NCI-H187 treated with DMSO at 0.1 percent for 48 hours (cell line): ENCODE measurements at places on chromosomes 11 and 22.

DNA sequence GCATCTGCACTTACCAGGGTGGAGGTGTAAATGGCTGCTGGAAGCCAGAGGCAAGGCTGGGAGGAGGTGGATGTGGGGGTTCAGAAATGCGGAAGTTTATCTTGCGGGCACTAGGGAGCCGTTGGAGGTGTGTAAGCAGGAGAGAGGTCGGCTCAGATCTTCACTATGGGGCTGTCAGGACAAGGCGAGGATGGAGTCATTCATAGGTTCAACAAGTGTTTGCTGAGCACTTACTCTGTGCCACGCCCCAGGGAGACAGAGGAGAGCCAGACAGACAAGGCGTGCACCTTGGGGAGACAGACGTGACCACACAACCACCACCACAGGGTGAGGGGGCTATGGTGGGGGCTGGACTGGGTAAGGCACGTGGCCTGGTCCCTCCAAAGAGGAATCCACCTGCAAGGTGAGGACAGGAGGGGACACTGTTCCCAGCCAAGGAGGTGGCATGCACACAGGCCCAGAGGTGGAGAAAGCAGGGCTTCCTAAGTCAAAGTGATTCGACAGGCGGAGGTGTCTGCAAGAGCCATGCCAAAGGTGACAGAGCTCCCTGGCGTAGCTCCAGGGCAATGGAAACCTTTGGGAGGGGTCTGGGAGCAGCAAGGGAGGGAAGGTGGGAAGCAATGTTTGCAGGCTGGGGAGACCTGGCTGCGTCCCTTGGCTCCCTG lies 30.8 kb upstream of the TCF20 start:
- DNase-seq, result no peak

DNA sequence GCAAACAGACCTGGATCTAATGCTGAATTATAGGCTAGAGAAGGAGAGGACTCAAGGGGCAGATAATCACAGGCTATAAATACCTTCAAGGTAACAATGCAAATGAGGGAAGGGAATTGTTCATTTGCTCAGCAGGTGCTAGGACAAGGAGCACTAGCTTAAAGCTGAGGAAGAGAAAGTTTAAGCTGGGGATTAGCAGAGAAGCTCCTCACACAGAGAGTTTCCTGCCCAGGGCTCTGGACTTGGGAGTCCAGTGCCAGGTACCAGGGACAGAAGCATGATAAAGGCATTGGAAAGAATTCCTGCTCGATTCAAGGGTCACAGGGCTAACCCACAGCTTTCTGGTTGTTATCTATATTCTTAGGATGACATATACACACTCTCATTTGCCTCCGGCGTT lies 509.9 kb downstream of the NTM start:
- no peak for DNase-seq

DNA sequence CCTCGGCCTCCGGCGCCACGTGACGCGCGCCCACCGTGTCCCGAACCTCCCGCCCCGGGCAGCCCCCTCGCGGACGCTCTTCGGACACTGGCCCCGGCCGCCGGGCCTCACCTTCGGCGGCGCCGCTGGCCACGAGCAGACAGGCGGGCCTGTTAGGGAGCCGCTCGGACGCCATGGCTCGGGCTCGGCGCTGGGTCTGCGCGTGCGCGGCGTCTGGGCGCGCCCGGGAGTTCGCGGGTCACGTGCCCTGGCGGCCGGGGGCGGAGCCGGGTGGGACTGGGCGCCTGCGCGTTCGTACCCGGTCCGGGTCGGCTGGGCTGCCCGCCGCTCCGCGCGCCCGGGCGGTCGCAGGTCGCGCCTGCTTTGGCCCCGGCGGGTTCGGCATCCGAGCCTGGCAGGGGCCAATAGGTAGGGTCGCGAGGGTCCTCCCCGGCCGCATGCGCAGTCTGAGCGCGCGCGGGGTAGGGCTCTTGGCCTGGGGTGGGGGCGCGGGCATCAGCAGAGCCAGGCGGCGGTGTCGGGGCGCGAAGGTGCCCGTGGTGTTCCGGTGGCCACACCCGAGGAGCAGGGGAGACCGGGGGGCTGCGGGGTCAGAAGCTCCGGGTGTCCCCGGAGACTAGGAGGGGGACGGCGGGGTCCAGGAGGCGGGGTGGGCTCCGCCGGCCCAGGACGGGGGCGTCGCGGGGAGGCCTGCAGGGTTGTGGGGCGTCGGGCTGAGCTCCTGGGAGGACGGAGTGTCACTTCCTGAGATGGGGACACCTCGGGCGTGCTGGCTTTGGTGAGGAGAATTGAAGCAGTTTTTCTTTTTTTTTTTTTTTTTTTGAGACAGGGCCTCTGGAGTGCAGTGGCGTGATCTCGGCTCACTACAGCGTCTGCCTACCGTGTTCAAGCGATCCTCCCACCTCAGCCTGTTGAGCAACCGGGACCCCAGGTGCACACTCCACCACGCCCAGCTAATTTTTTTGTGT lies at the start of gene GATD1:
Gene GATD1, minus strand, starts transcription at position 200 of the 968 bp plus-strand sequence. Its CDS starts 25 bp downstream, at position 175.
- DNase-seq, result no peak

DNA sequence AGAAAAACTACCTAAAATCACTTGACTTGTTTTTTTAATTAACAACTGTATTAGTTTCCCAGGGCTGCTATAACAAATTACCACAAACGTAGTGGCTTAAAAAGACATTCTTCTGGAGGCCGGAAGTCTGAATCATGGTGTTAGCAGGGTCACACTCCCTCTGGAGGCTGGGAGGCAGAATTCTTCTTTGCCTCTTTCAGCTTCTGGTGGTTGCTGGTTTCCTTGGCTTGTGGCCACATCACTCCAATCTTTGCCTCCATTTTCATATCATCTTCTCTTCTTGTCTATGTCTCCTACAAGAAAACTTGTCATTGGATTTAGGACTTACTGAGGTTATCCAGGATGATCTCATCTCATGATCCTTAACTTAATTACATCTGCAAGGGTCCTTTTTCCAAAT lies 7.4 kb upstream of the INCENP start:
- DNase-seq, result no peak

DNA sequence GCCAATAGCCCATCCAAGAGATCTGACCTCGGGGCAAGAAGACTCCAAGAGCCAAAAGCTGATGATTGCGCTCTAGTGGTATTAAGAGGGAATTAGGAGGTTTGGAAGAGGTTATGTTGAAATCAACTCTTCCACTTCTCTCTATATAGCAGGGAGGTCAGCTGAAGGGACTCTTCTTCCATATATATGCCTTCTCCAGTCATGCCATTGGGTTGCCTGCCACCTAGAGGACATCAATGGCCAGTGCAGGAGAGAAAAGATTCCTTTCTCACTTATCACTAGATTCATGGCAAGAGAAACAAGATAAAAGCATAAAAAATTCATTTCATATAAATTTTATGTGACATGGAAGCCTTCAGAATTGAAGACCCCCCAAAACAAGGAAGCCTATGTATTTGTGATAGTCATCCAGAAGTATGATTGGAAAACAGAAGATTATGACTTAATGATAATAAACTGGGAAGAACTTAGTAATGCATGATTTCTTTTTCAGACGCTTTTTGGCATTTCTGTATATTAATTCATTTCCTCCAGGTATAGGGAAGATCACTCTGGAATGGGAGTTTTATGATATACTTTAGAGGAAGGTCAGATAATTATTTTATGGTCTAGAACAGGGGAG lies 435.1 kb upstream of the DDI1 start:
- peak; percentile 36 for DNase-seq

- no peak for DNase-seq
Observed at GRCh38 chr11:18479063-18479462, 23.4 kb downstream of the LDHAL6A start.

GRCh38 chr22:50613291-50613981 lies 12.8 kb downstream of the MAPK8IP2 start:
- no peak for DNase-seq

DNA sequence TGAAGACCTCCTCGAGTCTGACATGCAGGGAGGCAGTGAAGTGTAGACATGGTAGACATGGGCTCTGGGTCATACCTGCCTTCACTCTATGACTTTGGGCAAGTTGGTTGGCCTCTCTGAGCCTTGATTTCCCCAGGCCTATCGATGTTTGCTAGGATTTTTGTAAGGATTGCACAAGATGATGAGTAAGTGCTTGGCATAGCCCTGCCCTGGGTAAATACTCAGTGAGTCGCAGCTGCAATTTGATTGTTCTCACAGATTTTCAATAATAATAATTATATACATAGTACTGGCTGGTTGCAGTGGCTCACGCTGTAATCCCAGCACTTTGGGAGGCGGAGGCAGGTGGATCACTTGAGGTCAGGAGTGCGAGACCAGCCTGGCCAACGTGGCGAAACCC lies 18.1 kb downstream of the MCM5 start:
- no peak for DNase-seq

GRCh38 chr11:58580311-58580710 lies 1.4 kb downstream of the ZFP91 start:
- no peak for DNase-seq

- DNase-seq, result no peak
Observed at GRCh38 chr22:24236656-24237055, 8.2 kb downstream of the GGT5 start.

- no peak for DNase-seq
Observed at GRCh38 chr22:45483319-45483718, 19.4 kb upstream of the FBLN1 start.

- peak; percentile 60 for DNase-seq
Observed at GRCh38 chr11:45147017-45147728, 734 bp downstream of the PRDM11 start.

DNA sequence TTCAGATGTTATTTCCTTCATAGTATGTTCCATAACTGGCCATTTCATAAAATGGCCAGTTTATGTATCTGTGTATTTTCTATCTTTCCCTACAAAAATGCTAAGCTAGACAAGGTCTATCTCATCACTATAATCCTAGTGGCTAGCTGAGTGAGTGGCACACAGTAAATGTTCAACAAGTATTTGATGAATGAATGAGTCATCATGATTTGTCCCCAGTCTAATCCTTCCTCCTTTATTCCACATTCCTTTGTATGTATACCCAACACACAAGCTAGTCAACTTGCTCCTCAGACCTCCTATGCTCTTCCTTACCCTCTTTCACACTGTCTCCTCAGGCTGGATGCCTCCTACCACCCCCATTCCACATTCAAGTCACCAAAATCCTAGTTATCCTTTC lies 12.5 kb downstream of the APLNR start:
- DNase-seq, result no peak

GRCh38 chr11:8222820-8223512 lies 40.7 kb downstream of the LMO1 start:
- no peak for DNase-seq

DNA sequence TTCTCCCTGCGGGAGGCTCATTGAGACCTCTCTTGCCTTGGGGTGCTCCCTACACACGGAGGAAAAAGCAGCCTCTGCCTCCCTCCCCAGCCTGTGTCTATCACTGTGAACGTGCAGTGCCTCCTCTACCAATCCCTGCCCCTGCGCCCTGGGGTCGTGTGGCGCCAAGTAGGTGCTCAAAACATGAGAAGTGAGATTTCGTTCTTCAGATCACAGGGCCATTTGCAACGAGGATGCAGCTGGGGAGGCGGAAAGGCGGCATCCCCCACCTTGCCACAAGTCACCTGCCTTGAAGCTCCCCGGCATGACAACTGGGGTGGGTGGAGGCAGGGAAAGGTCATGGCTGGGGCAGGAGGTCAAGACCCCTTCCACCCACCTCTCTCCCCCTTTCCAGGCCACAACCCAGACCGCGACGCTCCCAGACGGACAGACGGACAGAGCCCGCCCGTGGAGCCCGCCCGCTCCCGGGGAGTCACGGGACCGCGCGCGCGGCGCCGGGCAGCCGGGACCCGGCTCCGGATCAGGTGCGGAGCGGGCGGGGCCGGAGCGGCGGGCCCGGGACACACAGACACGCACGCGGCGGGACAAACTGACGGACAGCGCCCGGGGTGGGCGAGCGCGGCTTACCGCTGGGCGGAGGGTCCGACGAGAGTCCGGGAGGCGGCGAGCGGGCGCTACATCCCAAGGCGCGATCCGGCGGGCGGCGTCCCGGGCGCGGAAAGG lies 485 bp downstream of the KCNJ4 start:
- DNase-seq, result no peak

GRCh38 chr22:48578138-48579042 lies 1249.3 kb downstream of the BRD1 start:
- DNase-seq, result no peak

- DNase-seq, result no peak
Observed at GRCh38 chr11:76203937-76204336, 2.4 kb downstream of the WNT11 start.

- DNase-seq, result no peak
Observed at GRCh38 chr11:66639066-66639813, 737 bp downstream of the RBM4 start.

GRCh38 chr22:32628628-32629572 lies 154.3 kb downstream of the FBXO7 start:
- no peak for DNase-seq

DNA sequence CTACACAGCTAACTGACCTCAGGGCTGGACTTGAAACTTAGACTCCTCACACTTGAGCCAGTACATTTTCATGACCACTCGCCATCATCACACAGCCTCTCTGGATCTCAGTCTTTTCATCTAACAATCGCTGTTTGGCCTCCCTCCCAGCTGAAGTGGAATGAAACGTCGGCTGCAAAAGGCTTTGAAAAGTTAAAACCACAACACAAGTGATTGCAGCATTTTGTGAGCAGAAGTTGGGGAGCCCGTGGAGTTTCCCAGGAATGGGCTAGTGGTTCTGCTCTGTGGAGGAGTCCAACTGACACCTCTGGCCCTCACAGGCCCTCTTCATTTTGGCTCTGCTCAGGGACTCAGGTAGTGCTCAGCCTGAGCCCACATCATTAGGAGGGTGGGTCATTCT lies 35.9 kb upstream of the TRIM29 start:
- no peak for DNase-seq

DNA sequence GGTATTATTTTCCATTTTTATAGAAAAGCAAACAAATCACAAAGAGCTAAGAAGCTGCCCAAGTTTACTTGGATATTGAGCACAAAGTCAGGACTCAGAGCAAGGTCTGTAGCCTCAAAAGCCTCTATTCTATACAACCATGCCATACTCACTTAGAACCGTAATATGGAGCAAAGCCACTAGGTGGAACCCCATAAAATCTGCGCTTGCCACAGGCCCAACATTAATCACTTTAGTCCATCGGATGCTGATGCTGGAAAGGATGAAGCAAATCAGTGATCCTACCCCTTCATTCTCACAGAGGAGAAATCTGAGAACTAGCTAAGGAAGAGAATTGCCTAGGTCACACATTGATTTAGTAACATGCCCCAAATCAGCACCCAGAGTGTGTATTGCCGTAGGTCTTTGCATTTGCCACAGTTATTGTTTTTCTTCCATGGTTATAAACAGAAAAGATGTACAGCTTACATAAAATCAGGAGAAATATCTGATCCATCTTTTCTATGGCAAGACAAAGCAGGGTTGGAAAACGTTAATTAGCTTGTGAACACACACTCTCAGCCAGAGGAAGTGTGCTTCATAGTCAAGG lies 56.7 kb upstream of the RAB38 start:
- no peak for DNase-seq

- no peak for DNase-seq
Observed at GRCh38 chr22:41910050-41911000, 4.5 kb downstream of the SHISA8 start.
